ENCODE measurements at places on chromosomes 11 and 22. TPM values are rescaled to one million over a fixed set of nuclear protein-coding genes. Genes with fewer than 3 reads are reported as not detected.

Gene WT1
- total RNA-seq: 2.3 TPM

Gene SERGEF
- total RNA-seq: 14.7 TPM

Gene PGA3
- total RNA-seq: not detected

Gene SEC14L2
- 1.5 TPM for total RNA-seq

GRCh38 chr11:112631333-112631732 is 329.9 kb upstream of the NCAM1 start:
- no peak for DNase-seq

GRCh38 chr11:76767659-76768058 is 15.5 kb upstream of the TSKU start:
- no peak for DNase-seq

- no peak for DNase-seq
Measured at GRCh38 chr22:45253039-45253641, 12.4 kb upstream of the KIAA0930 start.

DNA sequence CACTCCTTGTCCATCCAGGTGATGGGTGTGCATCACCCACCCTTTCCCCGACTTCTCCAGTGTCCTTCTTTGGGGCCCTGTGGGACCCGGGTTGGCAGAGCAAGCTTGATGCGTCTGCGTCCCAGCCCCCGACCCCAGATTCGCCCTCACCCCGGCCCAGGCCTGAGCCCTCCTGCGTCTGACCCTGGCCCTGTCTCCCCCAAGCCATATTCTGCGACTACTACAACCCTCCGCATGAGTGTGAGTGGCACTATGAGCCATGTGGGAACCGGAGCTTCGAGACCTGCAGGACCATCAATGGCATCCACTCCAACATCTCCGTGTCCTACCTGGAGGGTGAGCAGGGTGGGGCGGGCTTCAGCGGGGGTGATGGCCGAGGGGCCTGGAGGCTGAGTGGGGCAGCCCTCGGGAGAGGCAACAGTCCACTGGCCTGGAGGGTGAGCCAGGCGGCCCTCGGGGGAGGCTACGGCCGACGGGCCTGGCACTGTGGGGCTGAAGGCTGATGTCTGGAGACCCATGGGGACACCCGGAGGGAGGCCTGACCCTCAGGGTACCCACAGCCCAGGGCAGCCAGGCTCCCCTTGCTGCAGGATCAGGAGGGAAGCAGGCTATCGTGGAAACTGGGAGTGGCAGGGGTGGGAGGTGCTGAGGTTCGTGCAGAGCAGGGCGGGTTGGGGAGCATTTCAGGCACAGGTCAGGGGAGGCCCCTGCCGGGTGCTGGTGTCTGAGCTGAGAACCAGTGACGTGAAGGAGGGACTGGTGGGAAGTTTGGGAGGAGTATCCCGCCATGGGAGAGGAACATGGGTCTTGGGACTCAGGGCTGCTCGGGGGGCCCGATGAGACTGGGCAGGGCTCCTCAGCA is 15.3 kb downstream of the MUC2 start:
- peak; percentile 22 for DNase-seq

- DNase-seq: no peak
Measured at GRCh38 chr11:61110255-61111049, 8.2 kb downstream of the CD5 start.

DNA sequence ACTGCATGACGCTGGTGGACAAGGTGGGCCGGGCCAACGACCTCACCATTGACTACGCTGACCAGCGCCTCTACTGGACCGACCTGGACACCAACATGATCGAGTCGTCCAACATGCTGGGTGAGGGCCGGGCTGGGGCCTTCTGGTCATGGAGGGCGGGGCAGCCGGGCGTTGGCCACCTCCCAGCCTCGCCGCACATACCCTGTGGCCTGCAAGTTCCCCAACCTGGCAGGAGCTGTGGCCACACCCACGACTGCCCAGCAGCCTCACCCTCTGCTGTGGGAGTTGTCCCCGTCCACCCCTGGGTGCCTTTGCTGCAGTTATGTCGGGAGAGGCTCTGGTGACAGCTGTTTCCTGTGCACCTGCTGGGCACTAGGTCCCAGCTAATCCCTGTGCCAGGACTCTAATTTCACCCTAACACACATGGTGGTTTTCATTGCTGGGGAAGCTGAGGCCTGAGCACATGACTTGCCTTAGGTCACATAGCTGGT is 49.0 kb upstream of the PPP6R3 start:
- DNase-seq: no peak

- DNase-seq: peak; percentile 66
Measured at GRCh38 chr11:57458410-57459163, 1.7 kb upstream of the RTN4RL2 start.

DNA sequence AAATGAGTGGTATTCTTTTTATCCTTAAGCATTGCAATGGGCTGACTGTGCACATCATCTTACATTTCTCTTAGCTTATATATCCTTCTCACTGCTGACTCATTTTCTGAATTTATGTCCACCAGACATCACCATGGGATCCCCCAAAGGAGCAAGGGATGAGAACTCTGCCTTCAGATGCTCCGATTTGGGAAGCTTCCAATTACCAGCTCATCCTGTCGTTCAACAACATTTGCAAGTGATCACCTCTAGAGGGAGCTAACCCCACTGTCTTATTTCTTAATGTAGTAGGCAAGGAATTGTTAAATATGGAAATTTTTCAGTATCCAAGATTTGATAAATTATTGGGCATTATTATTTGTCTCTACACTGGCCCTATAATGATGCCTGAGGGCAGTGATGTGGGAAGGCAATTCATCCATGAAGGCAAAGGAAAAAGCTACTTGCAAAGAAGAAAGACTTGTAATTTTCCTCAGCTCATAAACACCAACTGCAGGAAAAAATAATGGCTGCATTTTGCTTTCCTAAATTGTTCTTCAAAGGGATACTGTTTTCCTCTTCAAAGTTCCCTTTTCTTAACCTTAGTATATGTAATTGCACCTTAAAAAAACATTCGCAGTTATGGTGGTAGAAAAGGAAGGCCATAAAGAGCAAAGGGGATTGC is 102.4 kb upstream of the FSHB start:
- no peak for DNase-seq

- DNase-seq: no peak
Measured at GRCh38 chr11:15159085-15159484, 44.4 kb downstream of the INSC start.

GRCh38 chr22:19700790-19701419 is 13.4 kb upstream of the SEPTIN5 start:
- DNase-seq: no peak

- DNase-seq: no peak
Measured at GRCh38 chr11:68940651-68941323, 37.1 kb downstream of the IGHMBP2 start.

DNA sequence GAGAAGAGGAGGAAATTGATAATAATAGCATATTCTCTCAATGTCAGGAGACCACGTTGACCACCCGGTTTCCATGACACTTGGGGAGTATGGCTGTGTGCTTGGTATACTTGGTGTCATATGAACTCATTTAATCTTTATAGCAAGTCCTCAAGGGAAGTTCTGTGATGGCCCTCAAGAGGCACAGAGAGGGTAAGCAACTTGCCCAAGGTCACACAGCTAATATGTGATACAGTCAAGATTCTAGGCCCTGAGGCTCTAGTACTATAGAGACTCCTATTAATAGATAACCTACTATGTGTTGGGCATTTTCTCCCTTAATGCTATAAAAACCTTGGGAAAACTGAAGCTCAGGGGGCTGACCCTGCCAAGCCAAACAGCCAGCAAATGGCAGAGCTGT is 10.6 kb upstream of the CACNG2 start:
- DNase-seq: no peak
